ENCODE measurements at places on chromosomes 13 and 19. TPM values are rescaled to one million over a fixed set of nuclear protein-coding genes. Genes with fewer than 3 reads are reported as not detected.

The PGLYRP1 gene
- not detected for total RNA-seq

The MBNL2 gene
- 93.6 TPM for total RNA-seq

The ZNF235 gene
- 2.3 TPM for total RNA-seq

The PSPN gene
- 0.96 TPM for total RNA-seq

The ZNF776 gene
- 10.2 TPM for total RNA-seq

The SETDB2 gene
- 6.3 TPM for total RNA-seq

The PDX1 gene
- total RNA-seq, result not detected

The NKPD1 gene
- total RNA-seq, result 0.56 TPM

The NACC1 gene
- total RNA-seq, result 69.6 TPM

The C19orf18 gene
- total RNA-seq, result not detected

The POGLUT2 gene
- total RNA-seq, result 25.5 TPM

The ZNF763 gene
- 1.2 TPM for total RNA-seq

The NDFIP2 gene
- 40.3 TPM for total RNA-seq

The LSM7 gene
- 121 TPM for total RNA-seq

The CD70 gene
- total RNA-seq, result not detected

The GPR18 gene
- not detected for total RNA-seq

The CYP2S1 gene
- total RNA-seq, result 1.3 TPM

The SULT2A1 gene
- not detected for total RNA-seq

The PLA2G4C gene
- 15.8 TPM for total RNA-seq

The IGFL1 gene
- total RNA-seq, result not detected

All from regular cardiac myocyte (primary cell).